ENCODE measurements at places on chromosomes 1 and 21.

GRCh38 chr1:89466307-89466930 lies 58.2 kb upstream of the LRRC8B start:
- DNase-seq: no peak

DNA sequence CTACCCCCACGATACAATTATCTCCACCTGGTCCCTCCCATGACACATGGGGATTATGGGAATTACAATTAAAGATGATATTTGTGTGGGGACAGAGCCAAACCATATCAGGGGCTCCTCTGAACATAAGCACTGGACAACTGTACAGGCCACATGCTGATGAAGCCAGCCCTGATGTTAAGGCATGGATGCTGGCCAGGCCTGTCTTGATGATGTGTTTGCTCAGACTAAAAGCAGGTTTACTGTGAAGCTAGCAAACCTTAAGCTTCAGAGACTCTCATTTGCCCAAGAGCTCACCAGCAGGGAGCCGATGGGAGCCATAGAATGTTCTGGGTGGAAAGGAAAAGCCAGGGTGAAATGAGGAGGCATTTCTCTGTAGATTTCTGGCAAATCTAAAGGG lies 135.3 kb upstream of the KCNK1 start:
- no peak for DNase-seq

DNA sequence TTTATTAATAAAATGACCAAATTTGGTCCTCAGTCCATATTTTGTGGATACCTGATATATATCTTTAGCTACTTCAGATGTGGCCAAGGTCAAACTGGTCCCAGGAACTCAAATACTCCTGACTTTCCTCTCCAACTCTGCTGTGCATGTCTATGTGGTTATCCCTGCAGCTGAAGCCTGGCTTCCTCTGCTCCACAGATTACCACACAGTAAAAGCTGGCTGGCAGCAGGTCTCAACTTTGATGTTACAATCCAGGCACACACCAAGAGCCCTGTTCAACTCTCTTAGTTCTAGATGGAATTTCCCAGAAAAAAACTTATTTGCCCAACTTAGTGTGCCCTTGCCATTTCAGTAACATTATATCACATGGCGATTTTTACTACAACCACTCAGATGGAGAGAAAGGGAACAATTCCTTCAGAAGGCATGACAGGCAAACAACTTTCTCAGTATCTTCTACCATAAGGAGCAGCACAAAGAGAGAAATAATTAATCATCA lies 479.5 kb downstream of the PLPP3 start:
- no peak for DNase-seq

DNA sequence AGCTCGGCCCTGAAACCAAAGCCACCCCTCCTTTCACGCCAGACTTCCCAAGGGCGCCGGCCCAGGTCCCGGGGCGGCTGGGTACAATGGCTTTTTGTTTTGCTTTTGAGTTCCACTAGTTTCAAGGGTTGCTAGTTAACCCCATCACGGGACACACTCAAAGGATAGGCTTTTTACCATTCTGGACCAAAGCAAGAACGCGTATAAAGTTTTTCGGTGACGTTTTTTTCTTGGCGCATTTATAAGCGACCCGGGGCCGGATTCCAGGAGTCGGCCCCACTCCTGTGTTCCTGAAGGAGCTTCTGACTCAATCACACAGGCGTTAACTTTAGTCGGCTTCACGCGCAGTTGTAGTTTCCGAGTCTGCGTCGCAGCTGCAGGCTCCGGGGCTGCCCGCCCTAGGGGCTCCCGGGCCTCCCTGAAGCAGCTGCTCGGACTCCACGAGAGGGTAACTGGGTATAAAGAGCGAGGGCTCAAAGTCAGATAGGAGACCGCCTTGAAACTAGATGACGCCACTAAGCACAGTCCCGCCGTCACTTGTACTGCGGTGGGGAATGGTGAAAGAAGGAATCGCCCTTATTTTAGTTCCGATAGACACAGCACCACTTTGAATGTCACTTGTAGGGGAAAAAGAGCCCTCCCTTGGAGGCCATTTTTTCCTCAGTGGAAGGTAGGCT lies 707 bp upstream of the KLHL21 start:
- DNase-seq: no peak

GRCh38 chr21:25870084-25870483 lies 135.3 kb downstream of the GABPA start:
- no peak for DNase-seq

DNA sequence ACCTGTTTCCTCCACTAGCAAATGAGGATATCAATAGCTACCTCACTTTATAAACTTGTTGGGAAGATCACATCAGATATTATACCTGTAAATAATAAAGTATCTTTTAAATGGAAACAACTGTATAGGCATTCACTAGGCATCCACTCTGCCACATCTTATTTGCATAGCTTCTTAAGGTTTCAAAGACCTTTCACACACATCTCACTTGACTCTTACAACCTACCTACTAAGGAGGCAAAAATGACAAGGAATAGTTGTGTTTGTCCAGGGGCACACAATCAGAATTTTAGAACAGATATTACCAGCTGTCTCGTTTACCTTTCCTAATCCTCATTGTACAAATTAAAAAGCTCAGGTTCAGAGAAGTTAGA lies 51.5 kb downstream of the VANGL2 start:
- no peak for DNase-seq

- no peak for DNase-seq
These were observed 588.3 kb downstream of the LMO4 start for GRCh38 chr1:87916965-87917364.

DNA sequence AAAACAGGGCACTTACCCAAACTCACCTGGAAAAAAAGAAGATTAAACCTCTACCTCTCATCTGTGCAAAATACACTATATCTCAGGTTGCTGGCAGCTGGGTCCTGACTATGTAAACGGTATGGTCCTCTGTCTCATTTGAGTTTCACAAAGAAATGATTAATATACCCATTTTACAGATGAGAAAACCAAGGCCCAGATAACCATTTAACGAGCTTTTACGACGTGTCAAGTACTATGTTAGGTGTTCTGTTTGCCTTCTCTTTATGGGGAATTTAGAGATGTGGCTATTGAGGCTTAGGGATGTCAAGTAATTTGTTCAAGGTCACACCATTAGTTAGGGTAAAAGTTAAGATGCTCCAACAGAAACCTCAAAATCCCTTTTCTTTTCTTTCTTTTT lies 140.4 kb upstream of the USP24 start:
- no peak for DNase-seq

DNA sequence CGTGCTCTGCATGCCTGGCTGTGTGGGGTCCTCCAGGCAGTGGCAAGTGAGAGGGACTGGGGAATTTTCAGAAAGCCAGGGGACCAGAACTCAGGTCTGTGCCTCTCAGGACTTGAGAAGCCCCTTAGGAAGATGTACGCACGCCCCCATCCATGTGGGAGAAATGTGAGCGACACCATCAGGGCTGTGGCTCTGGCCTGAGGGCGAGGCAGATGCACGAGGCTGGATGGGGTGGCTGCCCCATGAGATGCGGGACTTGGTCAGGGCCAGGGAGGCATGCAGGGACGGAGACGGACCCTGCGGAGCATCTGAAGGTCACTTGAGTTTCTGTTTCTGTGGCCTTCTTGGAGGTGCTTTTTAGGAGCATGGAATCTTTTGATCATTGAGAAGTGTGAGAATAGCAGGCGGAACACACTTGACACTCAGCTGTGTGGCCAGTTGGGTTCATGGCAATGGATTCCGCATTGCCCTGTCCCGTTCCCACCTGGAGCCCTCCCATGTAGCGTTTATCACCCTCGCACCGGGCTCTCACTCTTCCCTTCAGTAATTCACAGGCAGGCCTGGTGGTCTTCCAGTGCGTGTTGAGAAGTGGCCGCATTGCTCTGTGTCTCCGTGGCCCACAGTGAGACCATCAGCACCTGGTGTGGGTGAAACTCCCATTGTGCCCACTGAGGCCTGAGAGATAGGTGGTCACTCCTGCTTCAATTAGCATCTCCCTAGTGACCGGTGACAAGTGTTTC lies 30.7 kb upstream of the ACTRT2 start:
- DNase-seq: no peak

- no peak for DNase-seq
These were observed 15.6 kb upstream of the BOLA1 start for GRCh38 chr1:149883598-149884247.

DNA sequence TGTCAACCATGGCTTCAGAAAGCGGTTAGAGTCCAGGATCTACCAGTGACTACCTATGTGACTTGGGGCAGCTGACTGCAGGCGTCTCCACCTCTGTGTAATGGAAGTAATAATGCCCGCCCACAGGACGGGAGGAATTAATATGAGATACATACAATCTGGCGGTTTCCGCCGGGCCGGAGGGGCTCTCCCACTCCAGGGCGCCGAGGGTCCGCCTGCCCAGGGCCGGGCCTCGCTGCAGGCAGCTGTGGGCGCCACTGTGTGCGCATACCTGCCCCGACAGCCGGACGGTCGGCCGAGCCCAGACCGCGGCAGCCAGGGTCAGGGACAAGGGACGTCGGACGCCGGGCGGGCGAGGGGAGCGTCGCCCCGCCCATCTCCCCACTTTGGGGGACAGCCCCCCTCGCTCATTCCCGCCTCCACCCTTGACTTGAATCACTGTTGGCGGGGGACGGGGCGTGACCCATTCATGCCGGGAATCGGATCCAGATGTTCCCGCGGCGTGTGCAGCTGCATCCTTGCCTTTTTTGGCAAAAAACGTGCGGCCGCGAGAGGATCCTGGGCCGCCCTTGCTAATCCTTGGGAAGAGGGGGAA lies 6.0 kb upstream of the SF3A3 start:
- DNase-seq: no peak

DNA sequence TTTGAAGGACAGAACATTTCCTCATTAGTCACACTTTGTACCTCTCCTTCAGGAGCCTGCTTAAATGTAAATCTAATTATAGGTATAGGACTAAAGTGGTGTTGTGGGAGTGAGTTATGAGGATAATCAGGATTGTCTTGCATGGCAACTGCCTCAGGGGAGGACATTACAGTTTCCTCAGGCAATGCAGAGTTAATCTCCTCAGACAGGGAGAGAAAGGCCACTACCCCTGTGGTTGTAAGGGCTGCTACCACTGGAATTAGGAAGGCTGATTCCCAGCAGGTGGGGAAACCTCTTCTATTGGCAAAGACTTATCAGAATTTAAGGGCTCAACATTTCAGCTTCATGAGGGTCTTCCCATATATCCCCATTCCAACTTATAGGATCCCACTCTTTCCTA lies 286.8 kb upstream of the PBX1 start:
- no peak for DNase-seq

- no peak for DNase-seq
These were observed 21.5 kb downstream of the DPH5 start for GRCh38 chr1:101004061-101004460.

GRCh38 chr1:56920591-56921001 lies 45.2 kb downstream of the C8B start:
- DNase-seq: no peak

DNA sequence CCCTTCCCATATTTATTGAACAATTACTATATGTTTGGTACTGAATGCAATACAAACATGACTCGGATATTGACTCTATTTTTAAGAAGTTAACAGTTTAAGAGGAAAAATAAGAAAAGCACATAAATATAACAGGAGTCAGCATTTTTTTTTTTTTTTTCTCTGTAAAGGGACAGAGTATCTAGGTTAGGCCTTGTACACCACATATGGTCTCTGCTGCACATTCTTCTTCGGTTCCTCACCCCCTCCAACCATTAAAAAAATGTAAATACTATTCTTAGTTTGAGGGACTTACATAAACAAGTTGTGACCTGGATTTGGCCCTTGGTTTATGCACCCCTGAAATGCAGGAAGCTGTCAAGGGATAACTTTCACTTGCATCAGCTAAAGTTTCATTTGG lies 40.4 kb downstream of the PHC2 start:
- DNase-seq: no peak
